ENCODE measurements at places on chromosomes 7 and 10. TPM values are rescaled to one million over a fixed set of nuclear protein-coding genes. Genes with fewer than 3 reads are reported as not detected.
A peak's percentile ranks its signal among the peaks of the same experiment; 100 is the strongest.

DNA sequence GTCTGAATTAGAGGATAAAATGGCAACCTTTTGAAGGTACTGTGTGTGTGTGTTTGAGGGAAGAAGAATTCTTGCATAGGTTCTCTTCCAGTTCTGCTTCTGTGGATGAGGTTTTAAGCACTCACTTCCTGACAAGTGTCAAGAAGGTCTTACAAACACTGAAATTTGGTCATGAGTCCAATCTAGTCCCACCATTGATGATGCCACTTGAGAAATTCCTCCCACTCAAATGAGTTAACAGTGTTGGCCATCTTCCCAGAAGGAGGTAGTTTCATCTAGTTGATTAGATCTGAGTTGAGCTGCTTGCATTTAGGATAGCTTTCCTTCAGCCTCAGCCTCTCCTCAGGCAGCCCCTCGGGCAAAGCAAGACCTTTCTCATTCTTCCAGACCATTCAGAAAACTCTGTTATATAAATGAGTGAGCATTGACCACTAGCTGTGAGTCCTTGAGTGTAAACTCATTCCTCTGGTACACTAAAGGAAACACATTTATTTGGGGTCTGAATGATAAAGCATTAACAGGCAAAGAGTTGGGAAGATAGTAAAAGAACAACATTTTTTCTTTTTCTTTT lies 189.5 kb downstream of the TRIL start:
- no peak for DNase-seq

ARMH3 gene
- 25.1 TPM for total RNA-seq

DNA sequence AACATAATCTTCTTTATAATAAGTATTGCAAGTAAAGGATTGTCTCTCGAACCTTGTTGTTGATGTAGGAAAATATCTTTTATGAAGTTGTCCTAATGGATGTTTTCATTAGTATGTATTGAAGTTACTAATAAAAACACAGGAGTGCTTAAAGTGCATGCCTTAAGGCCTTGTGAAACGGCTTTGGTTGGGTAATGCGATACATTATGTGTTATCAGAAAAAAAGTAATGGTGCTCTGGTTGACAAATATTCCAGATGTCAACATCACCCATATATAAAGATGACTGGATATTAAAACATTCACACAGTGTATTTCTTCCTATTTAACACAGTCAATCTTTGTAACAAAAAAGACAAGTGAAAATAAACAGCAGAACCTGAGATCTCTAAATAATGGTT lies 310.7 kb downstream of the PRKG1 start:
- no peak for DNase-seq

GRCh38 chr10:86971232-86971991 lies 3.1 kb downstream of the ADIRF start:
- DNase-seq = peak; percentile 31

PKD2L1 gene
- total RNA-seq = 0.62 TPM

DNA sequence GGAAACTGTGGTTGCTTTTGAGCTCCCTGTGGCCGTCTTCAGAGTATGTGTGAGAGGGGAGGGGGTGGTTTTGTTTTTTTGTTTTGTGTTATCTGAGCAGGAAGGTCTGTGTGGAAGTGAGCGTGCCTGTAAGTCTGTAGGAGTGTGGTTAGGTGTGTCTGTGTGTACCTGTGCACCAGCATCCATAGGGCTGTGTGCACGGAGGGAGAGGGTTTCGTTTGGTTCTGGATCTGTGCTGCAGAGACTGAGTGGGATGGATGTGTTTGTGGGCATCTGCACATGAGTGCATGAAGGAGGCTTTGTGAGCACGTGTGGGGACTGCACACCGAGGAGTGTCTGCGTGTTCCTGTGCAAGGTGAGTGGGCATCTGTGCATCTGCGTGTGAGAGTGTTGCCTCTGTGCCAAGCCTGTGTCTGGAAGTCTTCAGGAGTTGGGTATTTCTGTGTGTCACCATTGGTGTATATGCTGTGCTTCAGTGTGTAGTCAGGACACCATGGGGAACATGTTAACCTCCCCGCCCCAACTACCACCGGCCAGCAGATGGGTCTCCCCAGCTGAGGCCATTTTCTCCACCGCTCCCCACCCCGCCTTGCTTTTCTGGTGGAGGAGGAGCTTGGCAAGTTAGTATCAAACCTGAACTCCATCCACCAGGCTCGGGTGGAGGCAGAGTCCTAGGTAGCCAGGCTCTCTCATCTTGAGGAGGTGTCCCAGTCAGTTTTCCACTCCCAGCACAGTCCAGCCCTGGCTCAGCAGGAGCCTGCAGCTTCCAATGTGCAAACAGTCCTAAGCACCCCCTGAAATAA lies 7.1 kb upstream of the TLX1 start:
- no peak for DNase-seq

DNA sequence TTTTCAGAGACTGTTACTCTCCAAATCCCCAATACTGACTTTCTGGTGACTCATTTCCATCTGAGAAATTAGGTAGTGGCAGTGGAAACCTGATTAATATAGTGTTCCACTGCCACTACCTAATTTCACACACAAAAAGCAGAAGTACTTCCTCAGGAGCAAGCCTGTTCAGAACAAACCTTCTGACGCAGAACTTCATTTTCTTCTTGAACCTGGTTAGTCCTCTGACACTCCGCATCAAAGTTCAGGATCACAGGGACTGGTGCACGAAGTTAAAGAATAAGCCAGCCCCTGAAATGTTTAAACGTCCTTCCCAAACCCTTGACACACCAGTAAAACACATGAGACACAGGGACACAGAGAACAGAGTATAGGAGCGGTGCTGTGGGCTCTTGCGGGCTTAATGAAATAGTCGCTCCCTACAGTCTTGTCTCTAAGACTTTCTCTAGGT lies 4.4 kb downstream of the WDR91 start:
- DNase-seq = no peak

DNA sequence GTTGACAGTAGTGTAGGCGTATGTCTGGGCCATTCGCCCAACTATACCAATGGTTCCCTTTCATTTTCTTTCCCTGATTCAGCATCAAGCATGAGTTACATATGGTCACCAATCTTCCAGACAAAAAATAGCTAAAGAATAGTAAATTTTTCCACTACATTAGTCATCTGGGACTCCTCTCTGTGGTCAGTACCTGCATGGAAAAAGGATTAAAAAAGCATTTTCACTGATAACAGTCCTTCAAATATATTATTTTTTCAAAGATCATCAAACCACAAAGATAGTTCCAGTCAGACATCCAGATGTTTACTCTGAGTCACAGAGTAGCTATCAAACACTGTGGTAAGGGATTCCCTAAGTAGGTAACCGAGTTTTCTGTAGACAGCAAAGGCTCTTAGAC lies 302.6 kb upstream of the SEMA3D start:
- DNase-seq = no peak

DNA sequence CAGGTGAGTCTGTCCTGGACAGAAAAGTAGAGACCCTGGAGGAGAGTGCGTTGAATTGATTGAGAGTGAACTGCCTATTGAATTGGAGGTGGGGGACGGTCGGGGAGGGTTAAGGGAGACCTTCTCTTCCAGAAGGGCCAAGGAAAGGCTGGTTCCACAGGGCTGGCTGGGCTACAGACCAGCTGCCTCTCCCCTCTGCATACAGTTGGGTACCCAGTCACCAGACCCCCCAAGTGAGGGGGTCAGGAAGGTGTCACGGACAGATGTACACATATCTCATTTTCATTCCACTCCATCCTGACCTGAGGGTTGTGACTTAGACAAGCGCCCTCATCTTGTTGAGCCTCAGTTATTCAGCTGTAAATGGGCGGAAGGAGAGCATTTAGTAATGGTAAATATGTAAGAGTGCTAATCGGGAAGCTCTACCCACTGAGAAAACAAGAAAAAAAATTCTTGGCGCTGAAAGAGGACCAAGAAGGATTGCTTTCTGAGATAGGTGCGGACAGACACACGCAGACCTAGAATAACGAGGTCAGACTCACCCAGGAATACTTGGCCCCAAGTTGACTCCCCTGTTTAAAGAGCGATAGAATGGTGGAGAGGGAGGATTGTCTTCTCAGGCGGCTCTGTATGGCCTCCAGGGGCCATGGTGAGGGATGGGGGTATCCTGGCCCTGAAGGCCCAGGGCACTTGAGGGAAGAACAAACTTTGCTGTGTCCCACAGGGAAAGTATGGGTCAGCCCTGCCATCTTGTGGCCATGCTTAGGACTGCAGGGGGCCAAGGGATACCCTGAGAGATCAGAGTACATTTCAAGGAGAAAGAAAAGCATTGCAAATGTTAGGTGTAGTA lies 7.2 kb upstream of the MBL2 start:
- DNase-seq = no peak

DNA sequence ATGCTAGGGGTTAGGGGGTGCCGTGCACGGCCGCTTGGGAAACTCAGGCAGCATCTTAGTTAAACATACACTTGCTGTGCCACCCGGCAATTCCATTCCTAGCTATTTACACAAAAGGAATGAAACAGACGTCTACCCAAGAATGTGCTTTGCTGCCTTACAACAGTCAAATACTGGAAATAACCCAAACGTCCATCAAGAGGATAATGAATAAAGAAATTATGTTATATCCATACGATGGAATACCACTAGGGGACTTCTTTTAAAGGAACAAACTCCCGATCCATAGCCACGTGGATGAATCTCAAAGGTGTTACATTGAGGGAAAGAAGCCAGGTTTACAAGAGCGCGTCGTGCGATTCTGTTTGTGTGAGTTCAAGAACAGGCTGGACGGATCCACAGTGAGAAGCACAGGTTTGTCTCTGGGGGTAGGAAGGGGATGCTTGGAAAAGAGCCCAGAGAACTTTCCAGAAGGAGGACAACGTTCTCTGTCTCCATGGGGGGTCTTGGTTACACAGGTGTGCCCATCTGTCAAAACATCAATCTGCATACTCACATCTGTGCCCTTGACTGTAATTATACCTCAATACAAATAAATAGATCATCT lies 41.8 kb downstream of the STK32C start:
- DNase-seq = no peak

GNGT1 gene
- not detected for total RNA-seq

DNA sequence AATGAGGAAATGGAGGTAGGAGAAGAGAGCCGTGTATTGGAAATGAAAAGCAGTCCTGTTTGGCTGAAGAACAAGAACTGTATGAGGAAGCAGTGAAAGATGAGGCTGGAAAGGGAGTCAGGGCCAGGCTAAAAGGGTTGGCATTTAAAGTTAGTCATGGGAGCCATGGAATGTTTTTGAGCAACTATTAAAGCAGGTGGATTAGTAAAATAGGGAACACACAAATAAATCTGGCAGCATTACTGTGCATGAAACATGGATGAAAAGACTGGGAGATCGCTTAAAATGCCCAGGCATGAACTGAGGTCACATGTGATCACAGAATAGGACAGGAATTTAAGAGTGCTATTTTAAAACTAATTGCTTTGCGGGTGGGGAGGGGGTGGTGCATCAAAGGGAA lies 1.4 kb upstream of the IFRD1 start:
- DNase-seq = no peak

USP6NL gene
- 40.2 TPM for total RNA-seq

- no peak for DNase-seq
These were observed 12.3 kb downstream of the MRPS24 start for GRCh38 chr7:43856996-43857395.

DNAJB9 gene
- total RNA-seq = 48.2 TPM

CRTAC1 gene
- 11.2 TPM for total RNA-seq

- no peak for DNase-seq
These were observed 37.2 kb downstream of the IKZF1 start for GRCh38 chr7:50341724-50342123.

All from occipital lobe (tissue), 3 donors.